ENCODE measurements at places on chromosomes 1 and 21.
A peak's percentile ranks its signal among the peaks of the same experiment; 100 is the strongest.

DNA sequence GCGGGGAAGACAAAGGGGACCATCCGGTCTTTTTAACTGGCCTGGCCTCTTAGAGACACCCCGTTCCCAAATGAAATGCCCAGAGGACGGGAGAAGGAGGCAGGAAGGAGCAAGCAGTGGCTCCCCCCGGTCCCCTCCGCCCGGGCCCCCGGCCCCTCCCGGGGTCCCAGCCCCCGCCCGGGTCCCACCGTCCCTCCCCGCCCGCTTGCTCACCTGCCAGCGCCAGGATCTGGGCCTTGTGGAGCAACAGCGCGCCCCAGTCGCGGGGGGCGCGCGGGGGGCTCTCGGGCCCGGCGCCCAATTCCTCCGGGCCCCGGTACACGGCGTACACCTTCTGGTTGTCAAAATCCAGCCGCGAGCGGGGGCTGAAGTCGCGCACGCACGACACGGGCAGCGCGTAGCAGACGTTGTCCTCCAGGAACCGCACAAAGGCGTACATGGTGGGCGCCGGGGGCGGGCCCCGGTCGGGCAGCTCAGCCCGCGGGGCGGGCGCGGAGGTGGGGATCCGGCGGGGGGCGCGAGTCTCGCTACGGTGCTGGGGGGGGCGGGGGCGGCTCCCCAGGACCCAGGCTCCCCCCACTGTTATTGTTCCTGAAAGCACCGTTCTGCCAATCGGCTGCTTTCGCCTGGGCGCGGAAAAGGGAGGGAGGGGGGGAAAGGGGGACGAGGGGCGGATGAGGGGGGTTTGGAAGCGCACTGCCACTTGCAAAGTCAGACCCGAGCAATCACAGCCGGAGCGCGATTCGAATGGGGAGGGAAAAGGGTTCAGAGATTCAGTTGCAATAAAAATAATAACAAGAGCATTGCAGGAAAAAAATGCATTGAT, at the start of gene BEND5:
TSS of gene BEND5 (minus strand) at position 499 of the 826 bp plus-strand sequence. CDS start at position 439, 60 bp downstream.
- H3K4me3 ChIP-seq, result peak within 1 kb of the TSS; percentile 89
- H3K36me3 ChIP-seq, result no peaks in the 10 kb centered on the region
- DNase-seq, result peak; percentile 53
- H3K27ac ChIP-seq, result peak within 1 kb of the TSS; percentile 68
- peaks cover 24% of the 10 kb centered on the region for H3K4me1 ChIP-seq

- no peak overlapping the region for H3K4me3 ChIP-seq
- no peaks in the 10 kb centered on the region for H3K27me3 ChIP-seq
- no peak for DNase-seq
- peak overlapping the region; percentile 24 for H3K27ac ChIP-seq
- peaks cover 57% of the 10 kb centered on the region for H3K36me3 ChIP-seq
Measured at GRCh38 chr1:12339811-12340543, 110.1 kb downstream of the VPS13D start.

DNA sequence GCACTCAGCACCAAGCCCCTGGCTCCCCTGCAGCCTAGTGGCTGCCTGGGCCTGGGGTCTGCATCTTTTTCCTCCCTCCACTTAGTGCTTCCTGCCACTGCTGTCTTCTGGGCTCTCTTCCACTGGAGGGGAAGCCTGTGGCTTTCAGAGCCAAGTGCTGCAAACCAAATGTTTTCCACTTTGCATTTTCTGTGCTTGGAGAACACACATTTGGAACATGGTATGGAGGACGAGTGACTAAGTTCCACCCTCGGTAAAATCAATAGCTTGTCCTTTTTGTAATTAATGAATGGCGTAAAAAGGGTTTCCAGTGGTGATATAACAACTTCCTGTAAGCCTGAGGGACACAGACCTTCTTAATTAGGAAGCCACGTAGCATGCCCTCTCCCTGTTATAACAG, 10.1 kb upstream of the GPR153 start:
- peaks cover 10% of the 10 kb centered on the region for H3K4me1 ChIP-seq
- no peak overlapping the region for H3K27ac ChIP-seq
- H3K36me3 ChIP-seq, result no peaks in the 10 kb centered on the region
- H3K27me3 ChIP-seq, result no peaks in the 10 kb centered on the region

DNA sequence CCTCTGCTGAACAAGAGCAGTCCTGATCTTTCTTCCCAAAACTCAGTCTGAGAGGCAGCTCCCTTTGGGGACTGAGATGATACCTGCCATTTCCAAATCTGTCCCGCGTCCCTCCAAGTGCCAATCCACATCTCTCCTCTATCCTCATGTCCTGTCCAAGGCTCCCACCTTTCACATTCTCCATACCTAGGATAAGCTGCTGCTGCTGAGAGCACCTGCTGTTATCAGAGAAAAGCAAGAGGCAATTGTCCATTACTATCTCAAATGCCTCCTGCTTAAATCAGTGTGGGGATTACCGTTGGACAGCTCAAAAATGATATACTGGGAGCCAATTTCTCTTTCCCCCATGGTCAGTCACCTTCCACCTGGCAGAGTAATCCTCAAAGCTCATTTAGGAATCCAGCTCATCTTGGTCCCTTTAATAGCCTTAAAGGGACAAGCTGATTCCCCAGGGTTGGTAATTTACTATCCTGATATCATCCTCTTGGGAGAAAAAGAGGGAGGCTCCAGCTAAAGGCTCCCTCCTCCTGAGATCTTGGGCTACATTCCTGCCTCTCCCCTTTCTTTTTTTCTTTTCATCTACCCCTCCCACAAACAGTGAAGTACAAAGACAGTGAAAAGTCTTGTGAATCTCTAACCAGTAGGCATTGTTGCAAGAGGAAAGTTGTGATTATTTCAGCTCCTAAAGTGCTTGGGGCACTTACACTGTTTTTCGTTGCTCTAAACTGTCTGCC, 278.1 kb upstream of the CAMK1G start:
- no peak overlapping the region for H3K4me3 ChIP-seq
- DNase-seq, result no peak
- peaks cover 60% of the 10 kb centered on the region for H3K27me3 ChIP-seq
- H3K36me3 ChIP-seq, result no peaks in the 10 kb centered on the region

GRCh38 chr1:11474826-11475225, 4.1 kb upstream of the DISP3 start:
- H3K4me3 ChIP-seq, result no peak overlapping the region
- peaks cover 26% of the 10 kb centered on the region for H3K27me3 ChIP-seq
- no peak for DNase-seq
- H3K4me1 ChIP-seq, result peaks cover 12% of the 10 kb centered on the region

Data from heart right ventricle (tissue), 16 donors.